HS-27A (cell line): ENCODE measurements at places on chromosomes 7 and 10.

GRCh38 chr10:97048649-97049427 is 136.9 kb downstream of the SLIT1 start:
- DNase-seq = no peak

- no peak for DNase-seq
Observed at GRCh38 chr7:124840435-124840834, 74.8 kb upstream of the GPR37 start.

- no peak for DNase-seq
Observed at GRCh38 chr7:76998285-76998589, 33.9 kb downstream of the SPDYE17 start.

- DNase-seq = no peak
Observed at GRCh38 chr7:101255796-101256195, 10.9 kb upstream of the FIS1 start.

DNA sequence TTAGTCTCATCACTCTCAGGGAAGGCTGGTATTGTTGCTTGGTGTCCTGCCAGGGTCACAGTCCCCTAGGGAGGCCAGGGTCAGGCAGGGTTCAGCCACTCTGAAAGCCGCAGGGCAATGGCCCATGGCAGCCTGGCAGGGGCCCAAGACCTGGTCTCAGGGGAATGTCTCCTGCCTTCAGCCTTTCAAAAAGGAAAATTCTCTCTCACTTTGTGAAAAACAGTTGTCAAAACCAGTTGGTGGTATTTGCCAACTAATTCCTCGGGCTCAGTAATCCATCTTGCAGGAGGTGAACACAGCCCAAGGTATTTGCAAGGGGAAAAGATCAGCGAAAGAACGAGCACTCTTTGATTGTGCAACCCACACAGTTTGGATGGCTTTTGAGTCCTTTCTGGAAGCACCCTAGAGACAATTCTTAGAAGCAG is 101.5 kb downstream of the JCAD start:
- no peak for DNase-seq

DNA sequence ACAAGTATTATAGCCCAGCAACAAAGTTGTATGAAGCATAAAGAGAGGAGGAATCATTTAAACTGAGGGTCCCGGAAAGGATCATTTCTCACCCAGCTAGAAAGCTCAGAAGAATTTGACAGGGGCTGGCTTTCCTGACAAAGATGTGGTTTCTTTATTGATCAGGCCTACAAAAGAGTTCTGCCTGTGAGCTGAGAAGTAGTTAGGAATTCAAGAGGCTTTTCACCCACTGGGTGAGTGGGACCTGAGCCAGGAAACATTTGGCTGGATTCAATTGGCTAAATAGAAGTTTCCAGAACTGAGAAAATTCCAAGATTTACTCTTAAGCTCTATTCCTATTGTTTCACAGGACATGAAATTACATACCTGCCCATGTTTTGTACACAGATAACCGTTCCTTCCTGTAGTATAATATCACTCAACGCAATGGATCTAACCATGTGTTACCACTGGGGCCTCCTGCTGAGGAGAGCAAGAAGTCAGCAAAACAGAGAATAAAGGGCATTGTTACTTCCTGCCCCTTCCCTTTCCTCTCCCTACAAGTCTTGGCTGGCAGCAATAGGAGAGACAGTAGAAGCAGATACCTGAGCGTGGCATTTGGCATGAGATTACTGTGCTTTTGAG is 53.9 kb upstream of the PAPSS2 start:
- DNase-seq = no peak

DNA sequence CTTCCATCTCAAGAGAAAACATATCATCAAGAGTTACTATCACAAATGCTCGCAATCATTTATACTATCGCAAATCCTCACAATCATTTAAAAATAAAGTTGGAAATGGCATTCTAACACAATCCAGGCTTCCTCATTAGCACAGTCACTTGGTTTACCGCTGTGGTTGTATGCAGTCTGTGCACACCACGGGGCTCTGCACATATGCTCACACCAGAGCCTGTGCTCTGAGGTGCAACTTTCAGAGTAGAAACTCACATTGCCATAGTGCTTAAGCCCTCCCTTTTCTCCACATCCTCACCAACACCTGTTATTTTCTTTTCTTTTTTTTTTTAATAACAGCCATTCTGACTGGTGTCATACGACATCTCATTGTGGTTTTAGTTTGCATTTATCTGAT is 235.6 kb upstream of the KLF6 start:
- no peak for DNase-seq

DNA sequence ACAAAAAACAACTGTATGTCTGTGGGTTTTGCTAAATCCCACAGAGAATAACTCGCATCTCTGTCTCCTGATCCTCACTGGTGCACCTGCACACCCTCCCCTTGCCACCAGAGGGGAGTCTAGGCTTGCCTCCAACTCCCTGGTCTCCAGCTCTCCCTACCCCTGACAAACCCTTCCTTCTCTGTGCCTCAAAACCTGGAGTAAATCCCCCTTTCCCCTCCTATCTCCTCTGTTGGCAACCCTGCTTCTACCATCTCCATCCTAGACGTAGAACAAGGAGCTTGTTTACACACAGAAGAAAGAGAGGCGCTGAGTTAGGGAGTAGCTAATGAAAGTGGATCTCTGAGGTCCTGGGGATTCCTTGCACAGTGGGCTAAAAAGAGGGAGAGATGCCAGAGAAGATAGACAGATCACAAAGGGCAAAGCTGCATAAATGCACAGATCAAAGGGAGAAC is 6.0 kb downstream of the MBLAC1 start:
- no peak for DNase-seq

DNA sequence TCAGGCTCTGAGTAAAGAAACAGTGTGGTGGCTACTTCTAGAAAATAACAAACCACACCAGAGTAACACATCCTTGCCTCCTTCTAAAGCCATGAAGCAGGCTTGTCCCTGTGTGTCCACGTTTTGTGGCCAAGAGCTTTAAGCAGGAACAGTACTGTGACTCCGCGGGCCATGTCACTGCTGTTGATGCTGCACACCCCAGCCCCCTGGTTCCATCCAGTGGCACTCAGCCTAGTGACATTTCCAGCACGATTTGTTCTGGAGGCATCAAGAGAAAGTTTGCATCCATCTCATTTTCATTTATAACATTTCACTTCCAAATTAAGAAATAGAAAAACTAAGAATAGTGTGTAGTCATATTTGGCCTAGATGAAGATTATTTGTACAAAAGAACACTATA is 211.3 kb downstream of the PAXIP1 start:
- no peak for DNase-seq

DNA sequence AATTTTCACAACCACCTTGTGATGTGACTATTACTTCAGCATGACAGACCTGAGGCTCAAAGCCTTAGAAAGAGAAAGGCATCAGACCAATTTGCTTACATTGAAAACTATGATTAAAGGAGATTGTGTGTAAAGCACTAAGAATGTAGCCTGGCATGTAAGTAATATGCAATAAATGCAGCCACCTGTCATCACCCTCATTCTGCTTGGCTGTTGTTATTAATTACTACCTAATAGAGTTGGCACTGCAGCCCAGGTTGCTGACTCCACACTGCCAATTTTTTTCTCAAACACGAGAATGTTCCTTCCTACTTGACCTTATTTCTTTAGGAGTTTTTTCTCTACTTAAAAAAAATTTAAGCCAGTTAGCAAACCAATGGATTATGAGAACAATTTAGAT is 61.2 kb upstream of the NPVF start:
- no peak for DNase-seq

DNA sequence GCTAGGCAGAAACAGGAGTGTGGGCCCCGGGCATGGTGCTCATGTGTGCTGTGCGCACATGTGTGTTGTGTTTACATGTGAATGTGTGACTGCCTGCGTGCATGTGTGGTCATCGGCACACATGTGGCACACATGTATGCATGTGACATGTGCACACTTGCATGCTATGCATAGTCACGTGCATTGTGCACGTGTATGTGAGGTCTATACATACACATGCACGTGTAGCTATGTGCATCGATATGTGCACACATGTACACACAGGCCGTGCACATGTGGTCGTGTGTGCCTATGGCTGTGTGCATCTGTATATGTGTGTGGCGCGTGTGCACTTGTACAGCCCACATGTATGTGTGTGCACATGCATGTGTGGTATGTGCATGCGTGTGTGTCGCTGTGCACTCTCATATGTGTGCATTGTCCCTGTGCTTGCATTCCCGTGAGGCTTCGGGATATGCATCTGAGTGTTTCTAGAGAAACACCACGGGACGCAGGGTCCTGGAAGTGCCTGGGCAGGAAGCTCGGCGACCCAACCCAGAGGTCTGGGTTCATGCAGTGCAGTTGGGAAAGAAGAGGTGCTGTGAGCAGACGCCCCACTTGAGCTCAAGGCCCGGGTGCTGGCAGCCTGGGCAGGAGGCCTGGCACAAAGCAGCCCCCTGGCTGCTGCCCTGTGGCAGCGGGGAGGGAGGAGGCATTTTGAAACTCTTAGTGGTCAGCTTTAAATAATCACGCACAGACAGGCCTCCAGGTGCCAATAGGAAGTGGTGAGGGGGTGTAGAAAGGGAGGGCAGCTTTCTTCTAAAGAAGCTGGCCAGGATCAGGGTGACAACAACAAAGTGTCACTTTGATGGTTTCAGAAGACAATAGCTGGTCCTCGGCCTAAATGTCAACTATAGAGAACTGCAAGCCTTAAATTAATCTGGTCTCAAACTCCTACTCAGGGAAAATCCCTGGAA is 410.0 kb upstream of the MGMT start:
- DNase-seq = no peak
